T1000 (cell line): ENCODE measurements at places on chromosomes 1 and 21.

DNA sequence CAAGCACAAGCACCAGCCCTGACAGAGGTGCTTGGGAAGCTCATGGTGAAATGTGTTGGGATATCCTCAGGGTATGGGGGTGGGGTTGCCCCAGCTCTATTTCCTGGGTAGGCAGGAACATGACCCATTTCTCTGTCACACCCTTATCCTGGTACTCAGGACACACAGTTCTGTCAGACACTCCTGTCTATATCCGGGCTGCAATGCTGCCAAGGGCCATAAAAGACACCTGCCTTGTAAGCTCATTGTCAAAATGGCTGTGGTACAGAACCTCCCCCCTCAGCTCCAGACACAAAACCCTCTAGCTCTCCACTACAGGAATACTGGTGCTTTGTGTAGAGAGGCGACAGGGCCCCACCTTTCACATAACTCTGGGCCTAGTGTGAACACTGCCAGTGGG is 636.7 kb downstream of the PLA2G4A start:
- no peak for DNase-seq

DNA sequence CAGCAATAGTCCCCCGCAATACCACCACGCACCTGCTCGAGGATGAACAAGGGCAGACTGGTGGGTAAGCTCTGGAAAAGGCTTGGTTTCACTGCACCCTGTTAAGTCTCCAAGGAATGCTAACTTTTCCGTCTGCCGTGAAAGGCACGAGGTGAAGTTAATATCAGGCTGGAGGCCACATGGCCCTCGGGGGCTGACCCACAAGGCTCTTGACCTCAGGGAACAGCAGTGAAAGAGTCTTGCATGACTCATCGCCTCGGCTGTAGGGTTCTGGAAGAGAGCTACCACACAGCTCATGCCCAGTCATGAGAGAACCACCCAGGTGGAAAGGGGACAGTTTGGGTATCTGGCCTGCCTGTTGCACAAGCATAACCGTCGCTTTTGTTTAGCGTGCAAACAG is 24.7 kb downstream of the SCCPDH start:
- peak; percentile 26 for DNase-seq

DNA sequence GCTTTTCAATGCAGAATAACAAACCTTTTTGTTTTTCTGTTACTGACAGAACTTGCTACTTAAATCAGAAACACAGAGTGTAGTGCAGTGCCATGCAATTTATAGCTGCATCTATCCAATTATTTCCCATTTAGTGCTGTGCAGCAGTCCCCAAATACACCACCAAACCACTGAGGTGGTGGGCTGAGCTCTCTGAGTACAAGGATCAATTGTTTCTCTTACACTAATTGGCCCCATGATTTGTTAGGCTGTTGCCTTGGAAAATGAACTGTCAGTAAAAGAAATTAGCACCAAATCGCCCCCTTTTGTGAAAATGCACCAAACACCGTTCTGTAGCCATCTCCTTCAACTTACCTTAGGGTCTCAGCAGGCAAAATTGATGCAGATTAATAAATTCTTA is 118.9 kb upstream of the C8B start:
- DNase-seq, result no peak

- DNase-seq, result no peak
Measured at GRCh38 chr1:74245168-74245772, 10.1 kb downstream of the TNNI3K start.

DNA sequence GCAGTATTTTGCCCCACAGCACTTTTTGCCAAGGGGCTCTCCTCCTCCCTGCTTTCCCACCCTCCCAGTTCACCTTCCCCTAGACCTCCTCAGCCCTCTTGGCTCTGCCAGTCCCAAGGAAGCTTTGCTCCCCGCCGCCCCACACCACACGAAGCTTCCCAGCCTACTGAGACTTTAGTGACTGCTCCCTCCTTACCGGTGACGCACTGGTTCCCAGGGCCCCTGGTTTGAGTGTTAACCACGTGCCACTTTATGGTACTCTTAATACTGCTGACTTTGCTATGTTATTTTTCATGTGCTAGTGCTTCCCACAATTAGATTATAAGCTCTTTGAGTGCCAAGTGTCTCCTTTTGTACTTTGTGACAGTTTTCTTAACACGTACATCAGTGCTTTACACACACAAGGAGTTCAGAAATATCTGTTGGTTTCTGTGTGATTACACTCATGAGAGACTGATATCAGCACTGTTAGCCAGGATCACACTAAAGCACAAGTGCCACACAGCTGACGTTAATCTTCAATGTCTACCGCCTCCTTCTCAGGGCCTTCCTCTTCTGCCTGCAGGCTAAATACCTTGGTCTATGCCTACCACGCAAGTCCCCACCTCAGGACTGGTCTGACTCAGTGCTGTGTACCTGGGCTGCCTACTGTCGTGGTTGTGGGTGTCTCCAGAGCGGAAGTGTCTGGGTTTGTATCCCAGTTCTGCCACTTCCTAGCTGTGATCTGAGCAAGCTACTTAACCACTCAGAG is 61.0 kb downstream of the DNTTIP2 start:
- no peak for DNase-seq

- DNase-seq, result no peak
Measured at GRCh38 chr1:230243583-230244353, 176.7 kb downstream of the GALNT2 start.

DNA sequence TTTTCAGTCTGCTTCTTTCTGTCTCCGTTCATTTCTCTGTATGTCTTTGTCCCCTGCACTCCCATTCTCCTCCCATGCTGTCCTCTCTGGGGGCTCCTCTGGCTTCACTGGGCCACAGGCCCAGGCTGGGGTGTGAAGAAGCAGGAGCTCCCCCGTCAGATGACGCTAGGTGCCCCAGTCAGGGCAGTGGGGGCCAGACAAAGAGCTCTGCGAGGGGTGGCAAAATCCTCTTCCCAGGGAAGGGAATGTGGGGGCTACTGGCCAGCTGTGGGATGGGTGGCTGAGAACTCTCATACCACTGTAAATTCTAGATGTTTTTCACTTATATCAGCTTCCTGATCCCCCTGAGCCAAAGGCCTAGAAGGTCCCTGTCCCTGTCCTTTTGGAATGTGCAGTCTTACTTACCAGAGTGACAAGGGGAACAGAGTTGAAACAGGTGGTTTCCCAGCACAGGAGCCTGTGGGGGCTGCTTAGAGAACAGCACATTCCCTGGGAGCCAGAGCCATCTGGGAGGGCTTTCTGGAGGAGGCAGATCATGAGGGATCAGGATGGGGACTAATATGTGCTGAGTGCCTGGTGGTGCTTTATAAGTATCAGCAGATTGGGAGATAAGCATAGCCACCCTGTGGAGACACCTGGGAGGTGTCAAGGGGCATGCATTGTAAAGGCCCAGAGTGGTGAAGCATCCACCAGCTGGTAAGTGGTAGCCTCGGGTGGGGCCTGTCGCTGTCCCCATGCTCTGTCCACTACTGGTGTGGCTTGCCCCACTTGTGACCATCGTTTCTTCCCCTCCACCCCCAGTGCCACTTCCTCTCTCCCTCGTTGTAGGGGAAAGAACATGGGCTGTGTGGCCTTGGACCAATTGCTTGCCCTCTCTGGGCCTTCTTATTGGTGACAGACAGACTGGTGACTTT is 10.1 kb upstream of the PADI1 start:
- DNase-seq, result no peak

DNA sequence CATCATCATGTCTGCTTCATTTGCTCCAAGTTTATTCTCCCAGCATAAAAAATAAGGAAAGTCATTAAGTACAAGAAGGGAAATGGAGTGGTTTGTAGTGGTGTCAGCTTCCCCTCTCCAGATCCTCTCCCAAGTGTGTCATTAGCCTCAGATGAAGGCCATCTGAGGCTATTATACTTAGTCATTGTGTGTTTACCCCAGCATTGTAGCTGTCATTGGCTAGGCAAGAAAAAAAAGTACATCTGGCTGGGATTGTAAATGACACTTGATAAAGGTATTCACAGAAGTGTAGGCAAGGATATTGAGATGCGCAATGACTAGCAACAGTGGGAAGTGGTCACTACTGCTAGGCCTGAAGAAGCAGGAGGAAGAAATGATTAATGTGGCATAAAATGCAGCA is 316.9 kb upstream of the SGIP1 start:
- peak; percentile 4 for DNase-seq

- DNase-seq, result no peak
Measured at GRCh38 chr1:170596701-170597100, 64.7 kb downstream of the GORAB start.

- no peak for DNase-seq
Measured at GRCh38 chr1:4010284-4010683, 110.2 kb upstream of the C1orf174 start.

DNA sequence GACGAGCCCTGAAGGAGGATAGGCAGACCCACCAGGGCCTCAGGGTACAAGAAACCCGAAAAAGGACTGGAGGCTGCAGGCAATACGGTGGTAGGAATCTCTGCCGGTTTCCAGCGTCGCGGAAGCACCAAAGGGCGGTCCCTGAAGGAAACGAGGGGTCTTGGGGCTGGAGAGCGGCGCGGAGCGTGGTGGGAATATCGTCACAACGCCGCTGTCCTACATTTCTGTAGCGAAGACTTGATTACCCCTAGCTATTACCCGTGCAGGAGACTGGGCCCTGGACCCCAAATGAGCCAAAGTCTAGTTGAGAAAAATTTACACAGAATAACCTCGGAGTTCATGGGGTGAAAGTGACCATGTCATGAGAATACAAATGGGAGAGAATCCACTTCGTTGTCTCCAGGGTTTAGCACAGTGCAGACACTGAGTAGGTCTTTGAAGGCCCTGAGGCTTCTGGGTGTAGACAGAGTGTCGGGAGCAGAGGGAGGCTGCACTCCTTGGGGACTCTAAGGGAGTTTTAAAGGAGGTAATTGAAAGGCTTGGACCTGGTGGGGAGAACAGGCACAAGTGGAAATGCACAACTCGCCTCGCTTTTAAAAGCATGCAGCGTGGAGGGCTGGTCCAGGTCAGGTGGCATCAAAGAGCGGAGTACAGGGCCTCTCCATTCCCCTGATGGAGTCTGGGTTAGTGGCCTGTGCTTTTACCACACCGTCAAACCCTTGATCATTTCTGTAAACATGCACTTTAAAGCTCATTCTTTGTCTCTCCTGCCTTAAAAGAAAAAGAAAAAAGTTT is 1.5 kb downstream of the ATP1A1 start:
- DNase-seq, result no peak

GRCh38 chr1:230267338-230268065 is 158.6 kb downstream of the PGBD5 start:
- no peak for DNase-seq

- no peak for DNase-seq
Measured at GRCh38 chr1:168980656-168981055, 125.8 kb upstream of the ATP1B1 start.

- DNase-seq, result no peak
Measured at GRCh38 chr1:153571706-153572105, 6.1 kb upstream of the S100A2 start.

DNA sequence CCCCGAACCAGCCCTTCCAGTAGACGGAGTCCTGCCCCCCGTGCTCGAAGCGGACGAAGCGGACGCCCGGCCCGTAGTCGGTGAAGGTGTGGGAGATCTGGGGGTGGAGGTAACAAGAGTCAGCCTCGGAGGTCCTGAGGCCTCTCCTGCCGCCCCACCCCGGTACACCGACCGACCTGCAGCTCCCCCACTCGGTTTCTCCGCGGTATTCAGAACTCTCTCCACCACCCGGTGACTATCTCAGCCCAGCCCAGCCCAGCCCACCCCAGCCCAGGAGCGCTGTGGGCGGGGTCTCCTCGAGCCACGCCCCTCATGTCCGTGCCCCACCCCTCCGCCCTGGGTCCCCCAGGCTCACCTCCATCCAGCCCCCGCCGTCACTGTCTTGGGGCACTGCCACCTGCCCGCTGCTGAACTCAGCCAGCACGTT is 5.5 kb downstream of the FBXO2 start:
- no peak for DNase-seq

DNA sequence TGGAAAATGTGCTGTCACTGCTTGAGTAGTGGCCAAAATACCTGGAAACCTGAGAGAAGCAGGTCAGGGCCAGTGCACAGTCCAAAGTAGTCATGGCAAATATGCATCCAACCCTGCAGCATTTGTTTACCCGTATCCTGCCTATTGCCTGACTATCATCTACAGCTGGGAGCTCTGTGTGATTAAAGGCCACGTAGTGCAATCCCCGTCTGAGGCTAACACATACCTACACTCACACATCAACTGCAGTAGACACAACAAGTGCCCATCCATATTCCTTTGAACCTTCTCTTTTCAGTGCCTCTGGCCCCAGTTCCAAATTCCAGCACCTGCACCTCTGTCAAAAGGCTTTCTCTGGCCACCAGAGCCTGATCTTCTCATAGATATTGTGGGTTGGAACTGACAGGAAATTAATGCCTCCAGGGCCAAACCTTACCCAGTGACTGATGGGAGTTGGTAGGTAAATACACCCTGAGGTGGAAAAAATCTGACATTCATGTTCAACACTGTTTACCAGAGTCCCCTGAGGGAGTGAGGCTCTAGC is 383.0 kb downstream of the SETD4 start:
- no peak for DNase-seq

DNA sequence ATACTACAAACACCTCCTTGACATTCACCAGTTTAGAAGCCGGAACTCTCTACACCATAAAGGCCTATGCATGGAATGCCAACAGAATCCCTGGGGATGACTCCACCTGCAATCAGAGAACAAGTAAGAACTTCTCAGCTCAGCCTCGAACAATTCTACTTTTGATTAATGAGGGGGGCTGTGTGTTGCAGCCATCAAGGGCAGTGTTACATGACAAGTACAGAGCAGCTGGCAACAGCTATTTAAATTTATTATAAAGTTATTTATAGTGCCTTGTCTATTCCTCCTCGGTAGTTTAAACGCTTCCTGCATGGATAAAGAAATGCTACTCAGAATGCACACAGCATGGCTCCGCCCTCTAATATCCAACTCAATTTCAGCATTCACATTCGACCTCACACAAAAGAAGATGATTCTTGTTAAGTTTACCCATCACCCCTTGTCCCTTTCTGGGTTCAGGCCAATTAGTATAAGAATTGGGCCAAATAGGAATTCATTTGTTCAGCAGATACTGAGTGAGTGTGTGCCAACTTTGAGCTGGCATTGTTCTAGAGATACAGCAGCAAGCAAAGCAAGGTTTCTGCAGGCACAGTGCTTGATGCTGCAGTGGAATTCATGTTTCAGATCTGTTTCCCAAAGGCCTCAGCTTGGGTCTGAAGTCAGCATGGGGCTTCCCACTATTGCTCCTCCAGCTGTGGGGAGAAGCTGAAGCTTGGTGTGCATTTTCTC is 6.4 kb downstream of the FNDC7 start:
- DNase-seq, result no peak
